ENCODE measurements at places on chromosomes 3 and 15. TPM values are rescaled to one million over a fixed set of nuclear protein-coding genes. Genes with fewer than 3 reads are reported as not detected.

The ERC2 gene
- 0.76 TPM for total RNA-seq

The CORO2B gene
- total RNA-seq, result 8.5 TPM

The ACTRT3 gene
- 0.84 TPM for total RNA-seq

The ARGFX gene
- total RNA-seq, result not detected

The PCOLCE2 gene
- total RNA-seq, result 64.1 TPM

The TRPC1 gene
- total RNA-seq, result 9.2 TPM

The KIAA1143 gene
- 32.1 TPM for total RNA-seq

The EXD1 gene
- total RNA-seq, result not detected

DNA sequence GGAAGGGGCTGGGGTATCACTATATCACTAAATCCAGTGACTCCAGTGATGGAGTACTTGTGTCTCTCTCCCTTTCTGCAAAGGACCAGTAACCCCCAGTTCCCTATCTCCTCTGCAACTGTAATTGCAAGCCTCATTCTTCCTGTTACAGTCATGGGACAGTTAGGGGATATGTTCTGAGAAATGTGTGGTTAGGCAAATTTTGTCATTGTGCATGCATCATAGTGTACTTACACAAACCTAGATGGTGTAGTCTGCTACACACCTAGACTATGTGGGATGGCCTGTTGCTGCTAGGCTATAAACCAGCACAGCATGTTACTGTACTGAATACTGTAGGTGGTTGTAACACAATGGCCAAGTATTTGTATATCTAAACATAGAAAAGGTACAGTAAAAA is 2.2 kb downstream of the VPS8 start:
- no peak for DNase-seq

GRCh38 chr15:68693071-68693470 is 114.3 kb downstream of the CORO2B start:
- DNase-seq, result no peak

- DNase-seq, result no peak
Observed at GRCh38 chr3:29515451-29515850, 234.6 kb downstream of the RBMS3 start.

GRCh38 chr15:90024406-90024805 is 23.3 kb downstream of the ZNF710 start:
- DNase-seq, result no peak

- DNase-seq, result no peak
Observed at GRCh38 chr15:66254089-66254950, 770 bp upstream of the MEGF11 start.

DNA sequence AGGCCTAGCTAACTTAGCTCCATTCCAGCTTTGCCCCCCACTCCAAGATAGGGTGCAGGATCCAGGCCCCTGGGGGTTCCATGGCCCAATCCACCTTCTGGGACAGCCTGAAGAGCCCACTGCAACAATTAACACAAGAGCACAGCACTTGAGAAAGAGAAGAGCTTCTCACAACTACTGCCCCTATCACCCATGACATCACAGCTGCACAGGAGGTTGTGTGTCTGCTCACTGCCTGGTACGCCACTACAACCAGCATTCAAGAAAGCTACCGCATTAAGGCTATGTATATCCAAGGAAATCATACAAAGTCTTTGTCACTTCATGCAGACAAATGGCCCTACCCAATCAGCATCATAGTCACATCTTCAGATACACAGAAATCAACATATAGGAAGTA is 62.0 kb downstream of the MYO5A start:
- no peak for DNase-seq

GRCh38 chr3:31312400-31312799 is 220.3 kb upstream of the STT3B start:
- no peak for DNase-seq

DNA sequence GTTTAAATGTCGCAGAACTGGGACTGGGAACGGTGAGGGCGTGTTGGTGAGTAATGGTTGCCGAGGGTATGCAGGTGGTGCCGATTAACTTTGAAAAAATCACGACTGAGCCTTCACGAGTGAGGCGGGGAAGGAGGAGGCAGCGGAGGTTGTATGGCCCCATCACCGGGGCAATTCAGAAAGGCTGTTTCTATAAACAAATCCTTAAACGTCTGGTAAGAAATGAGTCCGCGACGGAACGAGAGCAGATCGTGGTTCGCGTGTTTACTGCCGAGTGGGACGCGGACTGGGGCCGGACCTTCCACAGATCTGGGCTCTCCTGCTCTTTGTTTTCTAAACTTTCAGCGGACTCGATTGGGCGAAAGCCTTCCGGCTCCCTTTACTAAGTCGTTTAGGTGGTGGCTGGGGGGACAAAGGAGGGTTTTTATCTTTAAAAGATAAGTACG is 2.7 kb downstream of the IGF1R start:
- DNase-seq, result no peak

Measured in Right ventricle myocardium inferior (tissue), 1 donor.